CD4-positive, CD25-positive, alpha-beta regulatory T cell (primary cell): ENCODE measurements at places on chromosomes 7 and 10.

GRCh38 chr7:49790209-49790608, 16.8 kb downstream of the VWC2 start:
- no peak for DNase-seq

DNA sequence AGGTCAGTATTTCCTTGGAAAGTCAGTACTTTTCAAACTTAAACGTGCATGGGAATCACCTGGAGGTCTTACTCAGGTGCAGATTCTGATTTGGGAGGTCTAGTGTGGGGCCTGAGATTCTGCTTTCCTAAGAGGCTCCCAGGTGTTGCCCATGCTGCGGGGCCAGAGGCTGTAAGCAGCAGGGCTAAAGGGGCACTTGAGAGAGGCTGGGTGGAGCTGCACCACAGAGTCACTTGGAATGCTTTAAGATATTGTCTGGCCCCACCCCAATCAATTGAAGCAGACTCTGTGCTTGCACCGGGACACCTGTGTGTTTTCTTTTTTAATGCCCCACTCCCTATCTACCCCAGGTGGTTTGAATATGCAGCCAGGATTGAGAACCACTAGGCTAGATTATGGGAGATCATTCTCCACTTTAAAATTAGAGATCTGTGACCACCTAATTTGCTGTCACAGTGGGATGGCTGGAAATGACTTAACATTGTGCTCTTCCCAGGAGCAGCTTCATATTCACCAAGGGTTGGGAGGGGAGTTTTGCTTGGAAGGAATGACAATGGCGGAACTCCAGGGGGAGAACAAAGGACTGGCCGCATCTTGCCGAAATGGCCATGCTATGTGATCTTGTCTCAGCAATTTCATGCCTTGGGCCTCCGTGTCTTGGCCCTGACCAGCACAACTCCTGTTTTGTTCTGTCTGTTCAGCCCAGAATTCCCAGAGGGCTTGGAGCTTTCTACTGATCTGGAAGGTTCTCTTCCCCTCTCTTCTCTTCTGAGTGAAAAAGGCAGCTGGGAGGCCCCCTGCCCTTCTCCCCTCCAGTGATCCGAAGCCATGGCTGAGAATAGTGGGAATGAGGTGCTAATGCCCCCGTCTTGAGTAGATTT, 80.2 kb downstream of the FAM241B start:
- no peak for DNase-seq

DNA sequence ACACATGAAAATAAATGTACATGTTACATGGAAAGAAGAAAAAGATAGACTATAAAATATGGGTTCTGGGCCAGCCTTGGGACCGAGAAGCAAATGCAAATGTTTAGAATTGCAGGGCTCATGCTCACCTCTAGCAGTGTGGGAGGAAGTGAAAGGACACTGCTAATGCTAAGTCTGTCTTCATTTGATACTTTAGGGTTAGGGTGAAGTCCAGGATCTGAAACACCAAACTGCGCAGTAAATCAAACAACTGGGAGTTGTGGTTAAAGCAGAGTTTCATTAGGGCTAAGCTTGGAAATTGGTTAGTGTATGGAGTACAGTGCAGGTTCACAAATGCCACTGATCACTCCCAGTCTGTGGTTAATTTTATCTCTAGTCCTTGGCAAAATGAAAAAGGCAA, 73.2 kb upstream of the PDK4 start:
- no peak for DNase-seq

- DNase-seq, result peak; percentile 90
Measured at GRCh38 chr10:110501142-110501937, 3.6 kb downstream of the DUSP5 start.

DNA sequence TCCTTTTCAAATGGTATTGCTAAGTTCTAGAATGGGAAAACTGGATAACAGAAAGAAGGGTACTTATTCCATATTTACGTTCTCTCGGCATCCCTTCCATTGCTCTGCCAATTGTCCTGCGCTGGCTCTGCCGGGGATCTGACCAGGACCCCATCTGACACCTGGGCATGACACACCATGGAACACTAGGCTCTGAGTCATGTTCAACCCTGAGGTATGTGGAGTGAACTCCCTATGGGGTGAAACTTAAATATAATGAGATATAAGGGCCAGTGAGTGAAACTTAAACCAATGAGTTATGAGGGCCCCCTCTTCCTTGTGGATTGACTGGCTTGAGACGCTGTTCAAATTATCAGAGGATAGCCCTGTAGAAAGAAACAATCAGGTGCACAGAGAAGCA, 55.1 kb upstream of the ZEB1 start:
- DNase-seq, result no peak

DNA sequence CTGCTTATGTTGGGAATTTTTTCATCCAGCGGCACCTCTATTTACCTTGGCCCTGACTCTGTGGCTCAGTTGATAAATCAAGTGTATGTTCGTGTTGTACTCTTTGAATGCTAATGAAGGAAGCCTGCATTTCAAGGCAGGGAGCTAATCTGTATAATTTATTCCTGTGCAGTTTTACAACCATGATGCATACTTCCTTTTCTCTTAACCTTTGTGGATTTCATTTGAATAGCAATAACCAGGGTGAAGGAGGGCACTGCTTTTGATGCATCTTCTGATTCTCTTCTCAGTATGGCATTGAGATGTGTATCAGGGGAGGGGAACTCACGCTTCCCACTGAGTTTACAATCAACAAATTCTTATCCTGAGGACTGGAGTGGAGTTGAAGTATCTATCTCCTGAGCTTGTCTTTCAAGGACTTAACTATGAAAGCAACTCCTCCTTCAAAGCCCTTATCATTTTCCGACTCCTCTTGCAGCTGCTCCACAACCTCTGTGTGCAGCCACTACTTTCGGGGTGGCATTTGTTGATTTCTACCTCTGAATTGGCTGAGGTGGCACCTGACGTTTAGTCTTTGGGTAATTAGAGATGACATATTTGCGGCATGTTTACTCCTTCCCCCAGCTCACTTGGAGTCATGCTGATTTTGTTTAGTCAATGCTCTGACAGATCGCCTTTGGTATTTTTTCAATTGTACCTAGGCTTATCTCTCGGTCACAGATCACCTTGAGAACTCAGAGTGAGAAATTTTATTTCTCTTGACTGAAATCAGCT, 275.2 kb downstream of the PHTF2 start:
- no peak for DNase-seq

GRCh38 chr10:101031128-101031795, at the start of the genes PDZD7 and SFXN3:
Gene PDZD7 (minus strand): TSS chr10:101031129. CDS start chr10:101030219, 910 bp downstream.
Gene SFXN3 (plus strand): TSS chr10:101031234. CDS start chr10:101034695, 3,461 bp downstream.
- DNase-seq, result peak; percentile 93
